Islet precursor cell (in vitro differentiated cells): ENCODE measurements at places on chromosomes 11 and 22.
A peak's percentile ranks its signal among the peaks of the same experiment; 100 is the strongest.

DNA sequence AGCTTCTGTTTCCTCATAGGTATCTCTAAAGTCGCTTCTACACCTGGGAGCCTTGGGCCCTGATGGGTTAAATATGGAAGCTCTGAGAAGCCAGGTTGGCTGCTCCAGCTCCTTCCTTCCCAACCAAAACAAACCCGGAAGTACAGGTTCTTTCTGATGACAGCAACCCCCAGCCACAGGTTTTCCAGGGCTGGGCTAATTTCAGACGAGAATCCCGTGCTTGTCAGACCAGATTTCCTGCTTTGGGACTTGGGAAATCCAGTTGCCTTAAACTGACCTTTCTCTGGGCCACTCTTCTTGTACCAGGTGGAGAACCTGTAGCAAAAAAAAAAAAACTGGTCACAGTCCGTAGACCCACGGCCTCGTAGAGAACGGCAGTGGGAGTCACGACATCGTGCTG, 51.9 kb downstream of the RBX1 start:
- DNase-seq = peak; percentile 90

GRCh38 chr11:75264971-75265370, 24.4 kb downstream of the TPBGL start:
- no peak for DNase-seq

- DNase-seq = peak; percentile 89
Measured at GRCh38 chr11:60334005-60334620, 7.1 kb downstream of the MS4A6E start.

DNA sequence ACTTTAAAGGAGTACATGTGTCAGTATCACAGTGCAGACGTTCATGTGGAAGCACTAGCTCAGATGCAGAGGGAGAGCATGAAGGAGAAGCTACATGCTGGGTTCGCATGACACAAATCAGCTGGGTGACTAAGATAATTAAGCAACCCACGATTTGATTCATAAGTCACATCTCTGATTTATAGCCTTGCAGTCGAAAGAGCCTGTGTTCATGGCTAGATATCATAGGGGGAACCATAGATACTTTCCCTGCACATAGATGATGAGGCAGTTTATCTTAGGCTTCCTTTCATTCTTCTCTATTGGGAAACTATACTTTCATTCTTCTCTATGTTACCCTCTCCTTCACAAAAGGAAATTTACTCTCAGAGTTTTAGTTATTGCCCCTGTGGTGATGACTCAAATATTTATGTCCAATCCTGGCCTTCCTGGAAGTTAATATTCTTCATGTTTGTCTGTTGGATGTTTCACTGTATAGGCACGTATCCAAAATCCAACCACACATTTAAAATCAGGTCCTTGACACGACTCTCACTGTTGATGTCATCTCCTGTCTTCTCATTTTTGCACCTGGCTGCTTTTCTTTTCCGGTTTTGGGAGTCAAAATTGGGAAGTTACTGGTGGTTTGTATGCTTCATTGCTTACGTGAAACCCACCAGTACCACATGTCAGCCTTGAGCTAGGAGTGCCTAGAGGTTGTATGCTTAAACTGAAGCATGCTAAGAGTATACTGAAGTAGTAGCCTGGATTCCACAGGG, 56.3 kb upstream of the SLC5A12 start:
- DNase-seq = no peak

DNA sequence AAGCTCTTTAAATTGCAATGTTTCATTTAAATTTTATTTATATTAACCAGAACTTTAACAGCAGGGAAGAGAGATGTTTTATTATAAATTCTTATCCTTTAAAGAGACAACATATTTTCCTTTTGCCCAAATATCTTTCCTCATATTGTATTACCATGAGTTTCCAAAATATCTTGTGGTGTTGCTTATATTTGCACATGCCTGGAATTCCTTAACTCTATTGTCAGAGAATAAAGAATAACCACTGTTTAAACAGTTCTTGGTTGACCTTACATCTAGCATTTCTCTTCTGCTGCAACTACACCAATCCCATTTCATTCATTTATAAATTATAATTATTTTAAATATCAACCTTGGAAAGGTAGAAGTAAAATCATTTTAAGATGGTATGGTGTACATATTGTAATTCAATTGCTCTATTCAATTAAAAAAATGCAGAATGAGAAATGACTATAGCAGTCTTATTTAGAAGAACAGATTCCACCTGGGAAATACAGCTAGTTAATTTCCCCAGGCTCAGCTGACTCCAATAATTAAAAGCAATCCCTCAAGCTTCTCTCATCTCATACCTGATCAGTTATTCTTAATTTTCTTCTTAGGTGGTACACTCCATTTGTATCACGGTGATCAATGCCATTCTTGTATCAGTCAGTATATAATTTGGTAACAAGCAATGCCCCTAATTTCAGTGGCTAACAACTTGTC, 923.3 kb downstream of the KCNA4 start:
- no peak for DNase-seq

GRCh38 chr11:285894-286220, 3.1 kb upstream of the PGGHG start:
- peak; percentile 35 for DNase-seq

- no peak for DNase-seq
Measured at GRCh38 chr22:27687984-27688545, 113.5 kb downstream of the MN1 start.

GRCh38 chr11:832529-833113, at the start of gene CD151:
Gene CD151, plus strand, starts transcription at chr11:832952. Its CDS starts 3,118 bp downstream, at chr11:836070.
- DNase-seq = peak; percentile 90

- peak; percentile 79 for DNase-seq
Measured at GRCh38 chr11:15106201-15106965, 8.3 kb upstream of the INSC start.

DNA sequence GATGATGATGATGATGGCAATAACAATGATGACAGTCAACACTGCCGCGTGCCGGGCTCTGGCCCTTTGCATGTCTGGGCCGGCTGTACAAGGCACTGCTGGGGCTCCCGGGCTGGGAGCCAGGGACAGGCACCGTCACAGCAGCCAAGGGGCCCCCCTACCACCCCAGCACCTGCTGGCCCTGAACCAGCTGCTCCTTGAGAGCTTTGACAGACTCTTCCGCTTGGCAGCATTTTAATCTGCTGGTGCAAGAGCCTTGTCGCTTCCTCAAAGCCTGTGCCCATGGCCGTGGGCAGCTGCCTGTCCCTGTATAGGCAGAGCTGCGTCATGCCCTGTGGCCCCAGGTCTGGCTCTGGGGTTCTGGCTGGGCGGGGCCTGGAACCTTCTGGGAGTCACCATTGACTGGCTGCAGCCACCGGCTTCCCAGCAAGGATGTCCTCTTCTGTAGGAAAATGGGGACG, 12.9 kb upstream of the MUC6 start:
- DNase-seq = peak; percentile 54

- no peak for DNase-seq
Measured at GRCh38 chr22:33083212-33083611, 25.0 kb upstream of the SYN3 start.

DNA sequence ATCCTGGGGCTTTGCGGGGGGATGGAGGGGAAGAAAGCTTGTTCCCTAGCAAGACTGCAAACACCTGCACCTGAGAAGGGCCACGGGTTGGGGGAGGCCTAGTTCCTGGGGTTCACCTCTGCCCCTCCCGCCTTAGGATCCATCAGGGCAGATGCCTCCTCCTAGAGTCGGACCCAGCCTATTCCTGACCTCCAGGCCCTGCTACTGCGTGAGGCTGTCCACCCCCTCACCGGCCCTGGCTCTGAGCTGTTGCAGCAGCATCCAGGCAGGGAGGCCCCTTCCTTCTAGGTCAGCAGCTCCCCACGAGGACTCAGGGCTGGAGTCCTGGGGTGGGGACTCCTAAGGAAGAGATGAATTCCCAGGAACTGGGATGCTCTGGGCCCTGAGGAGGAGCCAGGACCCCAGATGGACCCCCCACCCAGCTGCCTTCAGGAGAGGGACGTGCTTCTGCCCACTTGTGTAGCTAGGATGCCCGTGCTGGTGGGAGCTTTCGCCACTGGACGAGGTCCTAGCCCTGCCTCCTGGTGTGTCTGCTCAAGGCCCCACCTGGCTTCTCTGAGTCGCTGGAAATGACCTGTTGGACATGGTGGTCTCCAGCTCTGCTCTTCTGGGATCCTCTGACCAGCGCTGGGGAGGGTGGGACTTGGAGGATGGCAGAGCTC, 10.3 kb downstream of the MRGPRF start:
- peak; percentile 49 for DNase-seq

DNA sequence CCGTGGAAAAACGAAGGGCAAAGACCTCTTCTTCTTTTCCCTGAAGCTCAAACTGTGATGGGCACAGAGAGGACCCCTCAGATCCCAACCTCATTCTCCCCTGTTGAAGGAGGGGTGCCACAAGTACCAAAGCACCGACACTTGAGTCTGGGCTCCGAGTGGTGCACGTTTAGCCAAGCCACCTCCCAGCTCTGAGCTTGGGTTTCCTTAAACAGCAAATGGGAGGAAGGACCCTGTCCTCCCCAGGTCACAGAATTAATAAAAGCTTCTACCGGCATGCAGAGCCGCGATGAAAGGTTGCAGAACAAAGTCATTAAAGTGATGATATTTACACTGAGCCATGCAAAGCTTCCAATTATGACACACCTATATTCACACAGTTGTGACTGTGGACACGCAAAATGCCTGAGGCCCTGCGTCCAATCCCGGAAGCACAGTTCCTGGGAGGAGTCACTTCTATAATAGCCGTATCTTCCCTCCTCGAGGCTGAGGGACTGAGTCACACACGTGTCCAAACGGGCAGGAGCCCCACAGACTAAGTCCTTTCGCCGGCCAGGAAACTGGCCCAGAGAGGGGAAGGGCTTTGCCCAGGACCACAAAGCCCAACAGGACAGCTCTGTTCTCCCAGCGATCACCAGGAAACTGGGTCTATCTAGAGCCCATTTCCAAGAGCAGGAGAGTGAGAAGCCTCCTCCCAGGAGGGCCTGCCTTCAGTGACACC, 922 bp upstream of the CSNK1E start:
- peak; percentile 93 for DNase-seq

- peak; percentile 55 for DNase-seq
Measured at GRCh38 chr11:45930031-45930794, 7.8 kb downstream of the LARGE2 start.

GRCh38 chr11:73399159-73399590, 23.0 kb downstream of the RELT start:
- no peak for DNase-seq

DNA sequence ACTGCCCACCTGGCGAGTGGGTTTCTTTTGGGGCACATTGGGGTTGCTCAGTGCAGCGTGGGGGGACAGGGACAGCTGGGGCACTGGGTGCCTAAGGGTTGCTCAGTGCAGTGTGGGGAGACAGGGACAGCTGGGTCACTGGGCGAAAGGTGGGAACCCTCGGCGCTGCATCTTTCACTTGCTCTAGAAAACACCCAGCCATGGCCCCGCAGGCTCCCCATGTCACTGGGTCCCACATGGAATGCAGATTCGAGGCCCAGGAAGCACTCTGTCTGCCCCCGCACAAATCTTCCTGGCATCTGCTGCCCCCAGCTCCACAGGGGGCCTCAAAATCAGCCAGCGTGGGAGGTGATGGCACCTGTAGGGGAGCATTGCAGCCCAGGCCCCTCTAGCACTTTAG, 229.3 kb downstream of the BRD1 start:
- DNase-seq = peak; percentile 35
